ENCODE measurements at places on chromosomes 11 and 22.

DNA sequence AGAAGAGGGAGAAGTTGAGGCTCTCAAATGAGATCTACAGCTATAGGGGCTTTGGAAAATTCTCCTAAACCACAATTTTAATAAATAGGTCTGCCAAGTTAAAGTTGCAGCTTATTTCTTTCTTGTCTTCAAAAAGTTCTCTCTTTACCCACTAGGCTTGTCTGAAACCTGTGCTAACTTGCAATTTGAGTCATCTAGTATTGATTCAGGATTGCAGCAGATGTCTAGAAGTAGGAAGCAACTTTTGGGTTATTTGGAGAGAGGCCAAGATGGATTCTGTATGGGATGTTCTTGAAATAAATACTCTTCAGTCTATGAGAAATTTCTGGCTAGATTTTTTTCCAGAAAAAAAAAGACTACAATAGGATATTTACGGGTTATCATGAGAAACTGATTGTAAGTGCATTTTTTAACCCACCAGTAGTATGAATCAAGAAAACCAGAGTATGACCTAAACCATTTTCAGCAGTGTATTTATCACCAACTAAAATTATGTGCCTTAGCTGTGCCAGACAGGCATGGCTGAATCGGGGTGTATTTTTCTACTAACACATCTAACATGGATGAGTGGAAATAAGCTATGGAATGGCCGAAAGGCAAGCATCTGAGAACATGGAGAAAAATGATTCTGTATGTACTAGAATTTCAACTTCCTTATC is 4.9 kb upstream of the RAB38 start:
- DNase-seq, result no peak

- DNase-seq, result no peak
Measured at GRCh38 chr11:132943706-132944568, 588.4 kb downstream of the OPCML start.

GRCh38 chr11:133180201-133180600 is 352.1 kb downstream of the OPCML start:
- no peak for DNase-seq

DNA sequence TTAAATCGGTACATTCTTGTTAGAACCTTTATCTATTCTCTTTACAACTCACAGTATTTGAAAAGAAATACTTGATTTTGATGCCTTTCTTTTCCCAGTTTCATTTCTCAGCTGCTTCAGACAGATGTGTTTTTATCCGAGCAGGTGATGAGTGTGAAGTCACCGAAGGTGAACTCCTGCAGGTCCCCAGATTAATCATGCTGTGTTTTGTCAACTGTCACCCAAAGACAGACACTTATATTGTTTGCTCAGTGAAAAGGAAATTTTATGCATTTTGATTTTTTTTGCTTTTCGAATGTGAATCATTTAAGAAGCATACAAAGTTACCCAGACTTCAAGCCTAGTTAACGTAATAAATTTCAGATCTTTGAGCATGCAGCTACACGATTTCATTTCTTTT is 7.8 kb upstream of the TMPRSS13 start:
- no peak for DNase-seq

DNA sequence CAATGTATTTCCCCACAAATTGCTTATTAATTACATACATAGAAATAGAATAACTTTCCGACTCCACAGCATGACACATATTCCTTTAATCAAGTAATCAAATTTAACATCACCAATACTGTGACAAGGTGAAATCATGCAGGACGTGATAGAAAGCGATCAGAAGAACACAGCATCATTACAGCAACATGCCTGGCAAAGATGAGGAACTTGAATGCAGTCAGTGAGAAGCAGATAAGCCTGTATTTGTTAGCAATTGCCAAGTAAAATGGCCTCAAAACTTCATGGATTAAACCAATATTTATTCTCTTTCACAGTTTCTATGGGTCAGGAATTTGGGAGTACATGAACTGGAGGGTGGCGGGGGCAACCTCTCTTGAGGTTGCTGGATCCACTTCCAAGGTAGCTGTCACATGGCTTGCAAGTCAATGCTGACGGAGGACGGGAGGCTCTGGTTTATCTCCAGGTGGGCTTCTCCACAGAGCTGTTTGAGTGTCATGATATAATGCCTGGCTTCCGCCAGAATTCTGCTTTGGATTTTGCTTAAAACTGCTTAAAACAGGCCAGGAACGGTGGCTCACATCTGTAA is 12.0 kb upstream of the TEAD1 start:
- no peak for DNase-seq

GRCh38 chr11:78868563-78868962 is 293.9 kb upstream of the NARS2 start:
- no peak for DNase-seq

- DNase-seq, result no peak
Measured at GRCh38 chr11:1570531-1570895, 1.6 kb downstream of the DUSP8 start.

- DNase-seq, result no peak
Measured at GRCh38 chr11:10777393-10777793, 26.3 kb downstream of the CTR9 start.

DNA sequence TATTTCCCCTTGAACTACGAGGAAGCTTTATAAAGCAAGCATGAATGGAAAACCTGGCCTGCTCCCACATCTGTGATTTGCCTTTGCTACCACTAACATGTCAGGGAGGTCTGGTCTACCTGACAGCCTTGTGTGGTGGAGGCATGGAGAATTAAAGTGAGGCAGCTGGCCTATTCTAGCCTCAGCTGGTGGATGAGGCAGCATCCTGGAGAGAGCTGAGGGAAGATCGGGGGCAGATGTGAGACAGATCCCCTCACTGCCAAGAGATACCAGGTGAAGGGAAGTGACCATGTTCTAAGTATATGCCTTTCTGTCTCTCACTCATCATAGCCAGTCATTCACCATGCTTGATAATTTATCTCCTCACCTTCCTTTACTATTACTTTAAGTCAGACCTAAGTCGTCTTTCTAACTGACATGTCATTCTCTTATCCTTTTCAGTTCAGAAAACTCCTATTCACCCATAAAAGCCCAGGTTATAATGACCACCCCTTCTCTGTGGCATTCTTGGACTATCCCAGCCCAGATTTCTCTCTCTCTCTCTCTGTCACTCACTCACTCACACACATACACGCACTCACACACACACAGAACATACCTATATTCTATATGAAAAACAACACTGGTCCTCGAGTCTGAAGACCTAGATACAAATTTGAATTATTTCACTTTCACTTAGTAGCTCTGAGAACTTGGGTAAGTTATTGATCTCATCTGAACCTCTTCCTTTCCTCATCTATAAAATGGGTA is 90.7 kb downstream of the CSNK2A3 start:
- DNase-seq, result no peak

DNA sequence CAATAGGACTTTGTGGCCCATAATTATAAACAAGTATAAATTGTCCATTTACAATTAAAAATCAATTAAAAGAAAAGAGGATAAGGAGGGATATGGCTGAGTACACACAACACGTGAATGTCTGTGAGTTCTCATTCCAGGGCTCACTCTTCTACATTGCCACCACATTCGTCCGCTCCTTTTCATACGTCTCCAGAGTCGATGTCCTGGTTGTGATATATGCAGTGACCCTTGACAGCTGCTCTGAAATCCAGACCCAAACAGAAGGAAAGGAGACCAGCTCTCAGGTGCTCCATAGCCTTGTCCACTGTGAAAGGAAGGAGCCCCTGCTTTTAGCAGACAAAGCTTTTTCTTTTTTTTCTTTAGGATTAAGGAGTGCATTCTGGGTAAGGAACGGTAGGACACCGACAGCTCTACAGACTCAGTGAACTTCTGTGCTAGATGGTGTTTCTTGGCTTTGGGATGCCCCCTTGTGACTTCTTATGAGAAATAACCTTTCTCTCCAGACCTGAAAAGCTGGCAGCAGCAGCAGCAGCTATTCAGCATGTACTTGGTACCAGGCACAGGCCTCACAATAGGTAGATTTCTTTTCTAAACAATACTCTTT is 19.7 kb upstream of the DNAJB13 start:
- no peak for DNase-seq

- DNase-seq, result no peak
Measured at GRCh38 chr22:41987276-41987675, 11.3 kb upstream of the WBP2NL start.

All from stimulated activated CD4-positive, alpha-beta T cell treated with anti-CD3 and anti-CD28 coated beads, Interleukin-12 subunit alpha, Interleukin-12 subunit beta, amount 100 ng/mL, for 4 hours (primary cell).